Cardiac muscle cell (in vitro differentiated cells and primary cell): ENCODE measurements at places on chromosomes 16 and 17.
A peak's percentile ranks its signal among the peaks of the same experiment; 100 is the strongest.

DNA sequence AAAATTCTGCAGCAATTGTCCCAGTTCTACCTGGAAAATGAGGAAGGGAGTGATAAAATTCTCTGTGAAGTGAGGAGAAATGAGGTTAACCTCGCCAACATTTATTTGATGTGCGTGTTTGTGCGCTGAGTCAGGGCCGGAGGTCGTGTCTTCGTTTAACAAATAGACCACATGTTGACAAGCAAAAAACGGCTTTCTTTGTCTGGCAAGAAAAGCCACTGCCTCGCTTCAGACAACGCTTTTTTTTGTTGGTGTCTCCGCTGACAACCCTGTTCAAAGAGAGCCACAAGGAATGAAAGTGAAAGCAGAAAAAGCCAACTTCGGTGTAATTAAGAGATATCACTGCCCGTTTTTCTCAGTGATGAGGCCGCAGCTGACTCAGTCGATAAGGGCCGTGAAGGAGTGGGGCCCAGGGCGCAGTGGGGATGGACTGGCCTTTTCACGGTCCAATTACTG, 510.6 kb downstream of the CDH13 start:
- DNase-seq = no peak

- peak; percentile 10 for DNase-seq
Measured at GRCh38 chr16:983044-984030, 1.8 kb downstream of the SOX8 start.

- DNase-seq = no peak
Measured at GRCh38 chr16:2508722-2509400, 4.9 kb upstream of the ATP6V0C start.

DNA sequence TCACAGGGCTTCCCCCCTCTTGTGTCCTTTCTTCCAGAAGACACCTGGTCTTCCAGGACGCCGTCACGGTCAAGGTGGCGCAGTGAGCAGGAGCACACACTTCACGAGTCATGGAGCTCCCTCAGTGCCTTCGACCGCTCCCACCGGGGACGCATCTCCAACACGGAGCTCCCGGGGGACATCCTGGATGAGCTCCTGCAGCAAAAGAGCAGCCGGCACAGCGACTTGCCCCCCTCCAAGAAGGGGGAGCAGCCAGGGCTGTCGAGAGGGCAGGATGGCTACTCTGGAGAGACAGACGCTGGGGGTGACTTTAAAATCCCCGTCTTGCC, 199.6 kb downstream of the KATNIP start:
- DNase-seq = no peak

GRCh38 chr16:2473999-2474876, 689 bp upstream of the TBC1D24 start:
- peak; percentile 74 for DNase-seq

DNA sequence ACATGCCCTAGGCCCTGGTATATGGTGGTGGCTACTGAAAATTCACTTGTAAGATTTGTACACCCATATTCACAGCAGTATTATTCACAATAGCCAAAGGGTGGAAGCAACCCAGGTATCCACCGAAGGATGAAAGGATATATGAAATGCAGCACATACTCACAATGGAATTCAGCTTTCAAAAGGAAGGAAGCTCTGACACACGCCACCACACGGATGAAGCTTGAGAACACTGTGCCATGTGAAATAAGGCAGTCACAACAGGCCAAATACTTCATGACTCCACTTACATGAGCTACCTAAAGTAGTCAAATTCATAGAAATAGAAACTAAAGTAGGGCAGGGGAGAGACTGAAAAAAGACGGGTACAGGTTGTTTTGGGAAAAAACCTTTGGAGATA, 2.9 kb downstream of the XPO6 start:
- no peak for DNase-seq

DNA sequence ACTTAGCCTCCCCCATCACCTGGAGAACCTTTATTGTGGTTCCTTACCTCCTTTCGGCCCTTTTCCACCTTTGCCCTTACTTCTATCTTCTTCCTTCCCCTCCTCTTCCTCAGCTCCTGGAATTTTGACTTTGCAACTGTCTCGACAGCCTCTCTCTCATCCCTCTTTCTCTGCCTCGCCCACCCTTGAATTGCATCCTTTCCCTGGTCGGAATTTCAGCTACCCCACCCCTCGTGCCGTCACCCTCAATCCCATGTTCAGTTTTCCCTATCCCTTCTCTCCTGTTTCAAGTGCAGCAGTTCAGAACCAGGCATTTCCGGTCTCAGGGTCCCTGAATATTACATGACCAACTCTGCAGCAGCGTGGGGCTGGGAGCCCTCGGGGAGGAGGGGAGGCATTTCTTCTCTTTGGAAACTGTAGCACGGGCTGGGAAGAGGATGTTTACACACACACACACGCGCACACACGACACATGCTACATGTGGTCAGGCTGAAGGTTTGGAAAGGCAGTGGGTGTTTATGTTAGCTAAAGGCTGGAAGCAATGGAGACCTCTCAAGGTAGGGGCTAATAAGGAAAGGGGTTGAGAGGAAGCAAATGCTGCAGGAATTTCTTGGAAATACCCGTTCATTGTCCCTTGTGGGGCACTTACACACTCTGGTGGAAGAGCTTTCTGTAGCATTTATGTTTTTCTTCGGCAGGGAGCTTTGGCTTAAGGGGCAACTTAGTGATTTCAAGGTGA, 971 bp downstream of the MINK1 start:
- DNase-seq = peak; percentile 53

DNA sequence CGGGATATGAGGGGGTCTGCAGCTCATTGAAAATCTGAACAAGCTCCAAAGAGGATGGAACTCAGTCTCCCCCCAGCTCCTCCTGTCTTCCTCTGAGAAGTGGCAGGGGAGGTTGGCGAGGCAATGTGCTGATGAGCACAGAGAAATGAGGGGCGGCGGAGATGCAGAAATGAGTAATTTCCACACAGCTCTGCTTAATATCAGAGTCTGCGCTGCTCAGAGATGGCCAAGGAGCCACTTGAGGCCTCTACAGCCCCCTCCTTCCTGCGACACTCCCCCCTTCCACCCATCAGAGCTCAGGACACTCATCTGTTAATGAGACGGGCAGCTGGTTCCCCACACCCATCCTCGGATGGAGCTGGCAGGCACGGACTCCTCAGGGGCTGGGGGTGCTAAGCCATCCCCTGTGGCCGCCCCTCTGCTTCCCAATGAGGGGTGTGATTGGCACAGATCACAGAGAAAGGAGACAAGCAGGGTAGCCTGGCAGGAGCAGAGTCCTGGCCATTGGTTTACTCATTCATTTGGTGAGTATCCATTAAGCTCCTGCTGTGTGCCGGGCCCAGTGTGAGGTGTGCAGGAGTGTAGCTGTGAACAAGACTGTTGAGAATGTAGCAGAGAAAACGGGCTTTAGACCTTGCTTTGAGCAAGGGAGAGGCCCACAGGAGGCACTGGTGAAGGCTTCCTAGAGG, 12.7 kb upstream of the CRHR1 start:
- DNase-seq = no peak

GRCh38 chr16:82628711-82629110, 1.9 kb downstream of the CDH13 start:
- DNase-seq = no peak

DNA sequence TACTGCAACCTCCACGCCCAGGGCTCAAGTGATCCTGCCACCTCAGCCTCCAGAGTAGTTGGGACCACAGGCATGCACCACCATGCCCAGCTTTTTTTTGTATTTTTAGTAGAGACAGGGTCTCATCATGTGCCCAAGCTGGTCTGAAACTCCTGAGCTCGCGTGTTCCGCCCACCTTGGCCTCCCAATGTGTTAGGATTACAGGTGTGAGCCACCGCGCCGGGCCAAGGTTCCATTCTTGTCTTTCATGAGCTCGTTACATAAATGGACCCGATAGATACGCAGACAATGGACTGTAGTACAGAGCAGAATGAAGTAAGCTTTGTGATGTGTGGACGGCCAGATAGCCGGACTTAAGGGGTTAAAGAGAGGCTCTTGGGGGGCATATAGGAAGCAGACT, 19.3 kb downstream of the UBN1 start:
- no peak for DNase-seq

GRCh38 chr17:82808921-82809905, 30.6 kb downstream of the ZNF750 start:
- no peak for DNase-seq

- no peak for DNase-seq
Measured at GRCh38 chr16:89096768-89097391, 3.2 kb downstream of the ACSF3 start.

DNA sequence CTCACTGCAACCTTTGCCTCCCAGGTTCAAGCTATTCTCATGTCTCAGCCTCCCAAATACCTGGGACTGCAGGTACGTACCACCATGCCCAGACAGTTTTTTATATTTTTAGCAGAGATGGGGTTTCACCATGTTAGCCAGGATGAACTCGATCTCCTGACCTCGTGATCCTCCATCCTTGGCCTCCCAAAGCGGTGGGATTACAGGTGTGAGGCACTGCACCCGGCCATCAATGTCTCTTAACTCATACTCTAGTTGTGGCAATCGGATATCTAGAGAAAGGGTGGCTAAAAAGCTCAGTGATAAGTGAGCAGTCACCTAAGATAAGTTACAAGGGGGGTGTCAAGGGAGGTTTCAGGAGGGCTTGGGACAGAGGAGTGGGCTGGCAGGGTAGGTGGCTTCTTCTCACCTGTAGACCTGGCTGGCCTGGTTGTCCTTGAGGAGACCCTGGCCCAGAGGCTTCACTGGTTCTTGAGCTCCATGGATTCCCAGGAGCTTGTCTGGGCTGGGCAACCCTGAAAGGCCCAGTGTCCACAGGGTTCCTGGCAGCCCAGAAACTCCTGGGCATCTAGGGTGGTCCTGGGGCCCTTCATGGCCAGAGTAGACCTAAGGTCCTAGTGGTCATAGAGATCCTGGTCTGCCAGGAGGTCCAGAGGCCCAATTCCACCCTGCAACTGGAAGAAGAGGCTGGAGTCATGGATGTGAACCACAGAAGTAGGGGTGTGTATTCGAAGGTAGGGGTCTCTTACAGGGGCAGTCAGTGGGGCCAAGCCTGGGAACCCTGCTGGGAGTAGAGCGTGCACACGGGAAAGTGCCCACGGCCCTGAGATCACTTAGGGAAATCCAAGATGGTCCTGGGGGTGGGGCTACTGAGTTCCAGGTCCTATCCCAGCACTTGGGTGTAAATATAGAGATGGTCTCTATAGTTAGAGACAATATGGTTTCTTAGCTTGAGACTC, 12.7 kb upstream of the IGFBP4 start:
- no peak for DNase-seq

DNA sequence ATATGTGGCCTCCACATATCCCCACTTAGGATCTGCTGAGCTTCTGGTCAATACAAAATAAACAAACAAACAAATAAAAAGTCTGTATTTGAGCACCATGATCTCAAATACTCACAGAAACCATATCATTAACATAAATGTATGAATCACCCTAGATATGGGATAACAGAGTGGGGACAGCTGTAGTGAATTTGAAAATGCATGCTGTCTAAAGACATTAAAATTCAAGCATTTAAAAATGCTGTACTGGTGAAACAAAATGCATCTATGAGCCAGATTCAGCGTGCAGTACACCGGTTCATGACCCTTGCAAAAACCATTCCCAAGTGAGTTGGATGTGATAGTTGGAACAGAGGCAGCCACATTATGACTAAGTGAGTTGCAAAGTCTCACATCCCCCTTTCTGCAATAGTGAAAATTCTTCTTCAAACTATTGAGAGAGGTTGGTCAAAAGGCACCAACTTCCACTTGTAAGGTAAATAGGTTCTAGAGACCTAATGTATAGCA, 12.3 kb downstream of the GRIN2A start:
- no peak for DNase-seq

DNA sequence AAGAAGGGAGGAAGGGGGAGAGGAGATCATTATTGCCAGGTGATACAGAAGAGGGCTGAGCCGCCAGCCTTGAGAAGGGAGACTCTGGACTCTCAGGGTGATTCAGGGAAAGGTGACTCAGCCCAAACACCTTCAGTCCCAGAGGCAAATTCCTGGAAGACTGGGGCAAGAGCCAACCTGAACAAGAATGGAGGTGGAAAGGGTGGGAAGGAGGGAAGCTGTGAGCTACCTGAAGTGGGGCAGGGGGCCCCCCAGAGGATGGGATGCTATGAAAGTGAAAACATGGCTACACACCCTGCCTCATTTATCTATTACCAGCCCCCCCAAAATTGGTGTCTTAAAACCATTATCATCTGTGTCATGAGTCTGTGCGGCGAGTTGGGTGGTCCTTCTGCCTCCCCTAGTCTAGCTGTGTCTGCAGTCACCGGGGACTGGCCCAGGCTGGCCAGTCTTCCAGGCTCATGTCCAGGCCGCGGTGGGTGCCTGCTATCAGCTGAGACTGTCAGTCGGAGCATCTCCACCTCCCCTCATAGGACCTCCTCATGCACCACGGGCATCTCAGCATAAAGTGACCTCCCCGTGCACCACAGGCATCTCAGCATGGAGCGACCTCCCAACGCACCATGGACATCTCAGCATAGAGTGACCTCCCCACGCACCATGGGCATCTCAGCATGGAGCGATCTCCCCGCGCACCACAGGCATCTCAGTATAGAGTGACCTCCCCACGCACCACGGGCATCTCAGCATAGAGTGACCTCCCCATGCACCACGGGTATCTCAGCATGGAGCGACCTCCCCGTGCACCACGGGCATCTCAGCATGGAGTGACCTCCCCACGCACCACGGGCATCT, 3.2 kb upstream of the SLC47A2 start:
- no peak for DNase-seq

DNA sequence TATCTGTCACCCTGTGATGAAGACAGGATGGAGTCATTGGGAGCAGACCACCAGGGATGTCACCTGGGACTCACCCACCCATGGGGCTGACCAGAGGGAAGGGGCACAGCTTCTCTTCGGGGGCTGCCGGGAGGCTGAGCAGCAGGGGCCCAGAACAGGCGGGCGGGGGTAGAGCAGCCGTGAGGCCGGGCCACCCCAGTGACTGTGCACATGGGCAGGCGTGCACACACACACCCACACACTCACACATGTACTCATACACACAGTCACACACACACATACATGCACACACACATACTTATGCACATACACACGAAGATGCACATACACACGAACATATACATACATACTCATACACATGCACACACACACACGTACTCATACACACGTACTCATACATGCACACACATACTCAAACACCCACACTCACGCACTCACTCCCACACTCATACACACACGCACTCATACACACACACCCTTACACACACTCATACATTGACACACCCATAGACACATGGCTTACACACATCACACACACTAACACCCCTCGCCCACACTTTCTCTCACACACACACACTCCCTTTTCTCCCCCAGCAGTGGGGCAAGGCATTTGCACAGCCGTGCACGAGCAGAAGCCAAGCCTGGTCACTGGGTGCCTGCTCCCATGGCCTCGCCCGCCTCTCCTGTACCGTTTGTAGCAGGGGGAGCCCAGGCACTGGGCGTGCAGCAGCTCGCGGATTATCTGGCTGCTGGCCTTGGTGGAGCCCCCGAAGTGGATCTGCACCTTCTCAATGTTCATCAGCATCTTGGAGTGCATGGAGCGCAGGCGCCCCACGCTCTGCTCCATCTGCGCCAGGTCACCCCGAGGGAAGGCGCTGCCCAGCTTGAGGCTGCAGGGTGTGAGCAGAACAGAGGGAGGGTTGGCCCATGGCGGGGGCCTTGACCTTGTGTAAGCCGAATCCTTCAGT, 12.4 kb downstream of the UBALD2 start:
- no peak for DNase-seq
